ENCODE measurements at places on chromosomes 13 and 19.

- DNase-seq = peak; percentile 60
Measured at GRCh38 chr19:49672131-49672919, 4.7 kb upstream of the PRMT1 start.

- no peak for DNase-seq
Measured at GRCh38 chr19:40521276-40521675, 54.5 kb downstream of the SPTBN4 start.

DNA sequence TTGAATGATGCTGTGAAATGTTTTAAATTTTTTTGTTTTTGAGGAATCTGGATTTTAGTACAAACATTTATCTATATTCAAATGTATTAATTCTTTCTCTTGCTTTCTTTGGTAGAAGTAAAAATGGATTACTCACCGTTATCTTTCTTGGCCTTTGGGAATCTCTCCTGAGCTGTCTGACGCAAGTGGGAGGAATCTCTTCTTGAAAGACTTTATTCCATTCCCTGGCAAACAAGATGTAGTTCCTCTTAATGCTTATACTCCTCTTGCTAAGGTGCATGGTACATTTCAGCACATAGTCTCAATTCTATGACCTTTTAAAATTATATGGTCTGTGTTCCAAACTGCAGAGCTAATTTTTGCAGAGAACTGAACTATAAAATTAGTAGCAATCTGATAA lies 246.2 kb upstream of the SLC10A2 start:
- DNase-seq = no peak

DNA sequence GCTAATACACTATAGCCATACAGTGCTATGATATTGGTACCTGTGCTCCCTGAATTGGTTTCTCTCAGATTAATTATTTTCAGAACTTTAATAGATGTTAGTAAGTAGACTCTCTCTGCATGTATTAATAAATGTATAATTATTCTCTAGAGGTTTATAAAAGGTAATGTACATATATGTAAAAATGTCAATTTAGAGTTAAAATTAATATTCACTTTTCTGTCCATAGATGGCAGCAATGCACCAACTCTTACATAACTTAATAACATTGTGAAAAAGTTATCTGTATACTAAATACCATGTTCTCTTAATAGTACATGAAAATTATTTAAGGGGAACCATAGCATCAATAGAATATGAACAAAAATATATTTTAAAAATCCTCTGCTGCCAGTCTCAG lies 515.0 kb upstream of the KLHL1 start:
- DNase-seq = no peak

GRCh38 chr19:41671486-41671885 lies 16.6 kb downstream of the CEACAM7 start:
- no peak for DNase-seq

DNA sequence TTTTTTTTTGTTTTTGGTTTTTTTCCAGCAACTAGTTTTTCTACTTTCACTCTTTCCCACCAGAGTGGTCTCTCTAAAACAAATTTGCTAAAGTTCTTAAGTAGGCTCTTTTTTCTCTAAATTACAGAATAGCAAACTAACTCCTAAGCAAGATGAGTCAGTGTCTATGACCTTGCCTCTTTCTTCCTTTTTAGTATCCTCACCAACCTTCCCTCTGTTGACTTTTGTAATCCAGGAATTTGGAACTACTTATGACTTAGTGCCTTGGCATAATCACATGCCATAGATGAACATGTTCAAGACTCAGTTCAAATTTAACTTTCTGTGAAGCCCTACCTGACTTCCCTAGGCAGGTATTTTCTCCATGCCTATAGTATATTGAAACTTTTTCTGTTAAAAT lies 32.3 kb upstream of the AKAP11 start:
- no peak for DNase-seq

- no peak for DNase-seq
Measured at GRCh38 chr13:94389604-94390351, 89.7 kb downstream of the DCT start.

GRCh38 chr13:105070452-105070851 lies 1465.0 kb downstream of the EFNB2 start:
- DNase-seq = no peak

DNA sequence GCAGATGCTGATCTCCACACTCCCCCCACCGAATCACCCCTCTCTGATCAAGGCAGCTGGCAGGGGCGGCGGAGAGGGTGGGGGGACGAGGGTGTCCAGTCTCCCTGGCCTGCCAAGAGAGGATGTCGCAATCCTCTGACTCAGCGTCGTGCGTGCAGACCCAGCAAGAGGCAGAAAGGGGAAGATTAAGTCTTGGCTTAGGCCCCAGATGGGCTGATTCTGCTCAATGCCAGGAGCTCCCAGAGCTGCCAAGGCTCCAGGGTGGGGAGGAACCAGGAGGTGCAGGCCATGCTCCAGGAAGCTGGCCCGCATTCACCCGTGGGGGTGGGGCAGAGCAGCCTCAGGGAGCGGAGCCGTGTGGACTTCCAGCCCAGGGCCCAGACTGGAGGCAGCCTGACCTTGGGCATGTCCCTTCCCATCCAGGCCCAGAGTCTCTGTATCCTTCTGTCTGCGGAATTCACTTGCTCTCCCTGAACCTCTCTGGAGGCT lies 6.6 kb upstream of the BCL3 start:
- no peak for DNase-seq

DNA sequence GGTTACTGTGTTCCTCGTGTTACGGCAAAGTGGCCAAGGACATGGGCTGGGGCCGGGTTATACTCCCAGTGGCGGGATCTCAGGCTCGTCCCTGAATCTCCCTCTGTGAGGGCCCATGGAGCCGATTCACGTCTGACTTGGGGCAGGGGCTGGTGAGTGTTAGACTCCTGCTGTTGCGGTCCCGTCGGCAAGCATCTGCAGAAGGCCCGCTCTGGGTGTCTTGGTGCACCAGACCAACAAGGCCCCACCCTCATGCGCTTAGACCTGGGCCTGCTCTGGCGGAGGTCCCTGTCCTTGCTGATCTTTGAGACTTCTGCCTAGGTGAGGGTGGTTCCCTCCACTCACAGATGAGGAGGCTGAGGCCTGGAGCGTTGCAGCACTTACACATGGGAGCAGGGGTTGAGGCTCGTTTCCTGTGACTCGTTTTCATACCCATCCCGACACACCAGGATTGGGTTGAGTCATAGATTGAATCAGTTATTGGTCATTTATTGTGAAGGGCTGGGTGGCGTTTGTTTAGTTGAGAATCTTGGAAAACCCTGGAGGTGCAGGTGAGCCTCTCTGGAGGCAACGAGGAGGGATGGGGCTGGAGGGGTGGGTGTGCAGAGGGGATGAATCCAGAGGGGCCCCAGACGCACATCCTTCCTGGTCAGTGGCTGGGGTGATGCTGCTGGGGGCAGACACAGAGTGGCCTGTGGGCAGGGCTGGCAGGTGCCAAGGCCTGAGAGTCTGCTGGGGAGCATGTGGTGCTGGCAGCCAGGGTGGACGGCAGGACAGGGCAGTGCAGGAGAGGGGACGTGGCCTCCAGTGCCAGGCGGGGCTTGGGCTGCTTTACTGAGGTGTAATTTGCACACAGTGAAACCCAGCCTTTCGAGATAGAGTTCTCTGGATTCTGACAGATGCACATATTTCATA lies 4.6 kb downstream of the EPN1 start:
- DNase-seq = no peak

- peak; percentile 13 for DNase-seq
Measured at GRCh38 chr19:47110521-47111005, 3.0 kb downstream of the ZC3H4 start.

DNA sequence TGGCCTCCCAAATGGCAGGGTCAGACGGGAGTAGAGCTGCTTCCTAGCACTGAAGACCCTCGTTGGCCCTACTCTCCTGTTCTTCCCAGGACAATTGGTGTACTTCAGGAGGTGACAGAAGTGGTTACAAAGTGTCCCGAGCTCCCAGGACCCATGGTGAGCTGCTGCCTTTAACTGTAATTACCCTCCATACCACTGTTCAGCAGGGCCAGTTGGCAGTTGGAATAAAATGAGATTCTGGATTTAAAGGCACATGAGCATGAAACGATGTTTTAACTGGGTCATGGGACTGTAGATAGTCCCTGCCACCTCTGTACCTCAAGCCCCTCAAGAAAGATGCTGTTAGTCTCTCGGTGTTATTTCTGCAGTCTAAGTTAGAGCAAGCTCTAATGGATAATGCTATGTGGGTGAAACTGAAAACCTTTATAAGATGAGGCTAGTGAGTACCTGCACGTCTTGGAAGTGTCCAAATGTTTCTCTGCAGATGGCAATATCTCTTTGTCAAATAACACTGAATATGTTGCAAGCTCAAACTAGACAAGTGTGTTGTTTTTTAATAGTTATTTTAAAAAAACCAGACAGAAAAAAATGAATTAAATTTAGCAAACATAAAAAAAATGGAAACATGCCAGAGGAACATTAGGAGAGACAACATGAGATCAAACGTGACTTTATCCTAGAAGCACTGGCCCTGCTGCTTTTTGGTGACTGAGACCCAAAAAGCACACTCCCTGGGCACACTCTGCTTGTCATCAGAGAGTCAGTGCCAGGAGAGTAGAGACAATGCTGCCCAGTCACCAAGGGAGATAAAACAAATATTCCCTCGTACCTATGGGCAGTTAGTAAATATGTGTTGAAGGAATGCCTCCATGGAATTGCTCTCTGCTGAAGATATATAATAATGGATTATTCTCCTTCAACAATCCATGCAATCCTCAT lies 266.3 kb downstream of the LMO7 start:
- DNase-seq = no peak

All from T follicular helper cell (primary cell).